NCI-H510A (cell line): ENCODE measurements at places on chromosomes 12 and 14.
A peak's percentile ranks its signal among the peaks of the same experiment; 100 is the strongest.

- DNase-seq, result no peak
Measured at GRCh38 chr14:98226411-98226810, 1045.6 kb downstream of the BCL11B start.

GRCh38 chr12:115421796-115422709 is 738.1 kb upstream of the TBX3 start:
- DNase-seq, result no peak

DNA sequence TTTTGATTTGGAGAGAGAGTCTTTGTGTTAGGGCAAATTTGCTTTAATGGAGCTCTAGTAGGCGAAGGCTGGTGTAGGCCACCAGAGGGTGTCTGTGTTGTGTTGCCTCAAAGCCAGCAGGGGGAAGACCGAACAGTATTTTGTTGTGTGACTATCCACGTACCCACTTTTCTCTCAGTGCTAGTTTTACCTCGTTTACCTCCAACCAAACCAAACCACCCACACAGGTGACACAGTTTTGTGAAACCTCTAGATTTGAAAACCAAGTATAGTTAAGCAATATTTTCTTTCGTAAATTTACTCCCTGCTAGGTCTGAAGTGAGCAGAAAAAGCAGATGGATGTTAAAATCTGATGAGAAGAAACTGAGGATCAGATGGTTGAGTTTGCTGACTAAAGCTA is 36.3 kb upstream of the NPFF start:
- DNase-seq, result peak; percentile 30

GRCh38 chr14:68630611-68631393 is 162.1 kb downstream of the ZFP36L1 start:
- no peak for DNase-seq

- DNase-seq, result no peak
Measured at GRCh38 chr12:123427036-123427769, 9.3 kb downstream of the RILPL2 start.

DNA sequence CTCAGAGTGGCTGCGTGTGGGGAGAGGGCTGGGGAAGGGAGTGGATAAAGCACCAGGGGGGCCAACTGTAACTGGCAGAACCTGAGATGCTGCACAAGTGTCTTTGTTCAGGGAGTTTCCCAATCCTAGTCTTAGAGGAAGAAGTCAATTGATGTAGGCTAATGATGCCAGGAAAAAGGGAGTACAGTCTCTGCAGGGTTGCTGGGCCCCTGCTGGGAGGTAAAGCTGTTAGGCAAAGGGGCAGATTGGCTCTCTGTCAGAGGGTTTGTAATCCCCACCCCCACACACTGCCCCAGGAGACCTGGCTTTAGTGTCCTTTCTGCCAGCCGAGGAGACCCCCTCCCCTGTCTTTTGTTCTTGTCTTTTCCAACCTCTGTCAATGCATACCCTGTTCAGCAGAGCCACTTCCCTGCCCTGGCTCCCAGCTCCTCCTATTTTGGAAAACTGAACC is 178.4 kb downstream of the KCNA5 start:
- DNase-seq, result no peak

GRCh38 chr14:102900631-102901571 is 21.6 kb upstream of the AMN start:
- no peak for DNase-seq

GRCh38 chr14:103006106-103006505 is 51.2 kb downstream of the CDC42BPB start:
- no peak for DNase-seq

DNA sequence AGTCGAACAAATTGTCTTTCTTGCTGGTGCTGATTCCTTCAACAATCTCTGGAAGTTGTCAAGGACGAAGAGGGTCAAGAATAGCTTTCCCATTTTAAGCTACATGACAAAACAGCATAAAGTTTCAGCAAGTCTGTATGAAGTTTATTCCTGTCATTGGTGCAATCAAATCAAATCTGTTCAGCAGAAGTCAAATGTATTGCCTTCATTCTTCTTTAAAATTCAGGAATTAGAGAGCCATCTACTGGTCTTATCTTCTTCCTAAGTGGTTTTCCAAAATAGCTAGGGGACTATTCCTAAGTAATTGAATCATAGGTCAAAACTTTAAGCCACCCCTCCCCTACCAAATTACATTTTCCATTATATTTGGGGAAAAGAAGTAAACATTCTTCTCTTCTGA is 990.2 kb downstream of the GALC start:
- DNase-seq, result no peak

GRCh38 chr14:81435048-81435390 is 34.9 kb upstream of the STON2 start:
- DNase-seq, result no peak

DNA sequence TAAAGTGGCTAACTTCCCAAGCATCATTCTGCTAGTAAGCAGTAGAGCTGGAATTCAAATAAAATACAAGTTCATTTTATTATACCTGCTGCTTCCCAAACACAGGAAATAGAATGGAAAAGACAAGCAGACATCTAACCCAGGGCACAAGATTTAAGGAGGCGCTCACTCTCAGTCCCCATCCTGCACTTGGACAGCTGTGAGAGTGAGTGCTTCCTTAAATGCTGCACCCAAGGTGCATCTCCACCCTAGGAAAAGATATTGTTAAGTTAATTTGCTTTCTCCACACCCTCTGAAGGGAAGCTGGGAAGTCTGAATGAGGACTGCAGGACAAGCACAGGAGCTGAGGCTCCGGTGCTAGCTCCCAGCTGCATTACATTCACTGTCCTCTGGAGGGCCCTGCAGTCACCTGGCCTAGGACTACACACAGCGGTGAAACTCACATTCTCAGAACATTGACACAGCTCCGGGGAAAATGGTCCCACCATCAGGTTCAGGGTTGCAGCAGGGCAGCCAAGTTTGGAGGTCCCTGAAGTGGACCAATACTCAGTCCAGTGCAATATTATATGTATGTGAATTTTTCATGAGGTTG is 14.2 kb downstream of the HEBP1 start:
- DNase-seq, result no peak

DNA sequence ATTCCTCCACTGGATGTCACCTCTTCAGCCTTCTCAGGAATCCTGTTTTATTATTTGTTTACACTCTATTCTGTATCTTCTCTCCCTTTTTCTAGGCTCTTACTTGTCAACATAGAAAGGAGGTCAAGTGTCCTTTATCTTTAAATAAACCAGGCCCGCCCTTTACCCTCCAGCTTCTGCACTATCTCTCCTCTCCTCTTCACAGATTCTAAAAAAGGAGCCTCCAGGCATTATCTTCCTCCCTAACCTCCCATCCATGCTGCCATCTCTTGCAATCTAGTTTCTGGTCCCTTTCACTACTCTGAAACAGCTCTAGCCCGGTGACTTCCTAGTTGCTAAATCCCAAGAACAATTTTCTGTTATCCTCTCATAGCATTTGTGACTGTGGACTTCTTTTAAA is 24.1 kb upstream of the ARID2 start:
- no peak for DNase-seq

DNA sequence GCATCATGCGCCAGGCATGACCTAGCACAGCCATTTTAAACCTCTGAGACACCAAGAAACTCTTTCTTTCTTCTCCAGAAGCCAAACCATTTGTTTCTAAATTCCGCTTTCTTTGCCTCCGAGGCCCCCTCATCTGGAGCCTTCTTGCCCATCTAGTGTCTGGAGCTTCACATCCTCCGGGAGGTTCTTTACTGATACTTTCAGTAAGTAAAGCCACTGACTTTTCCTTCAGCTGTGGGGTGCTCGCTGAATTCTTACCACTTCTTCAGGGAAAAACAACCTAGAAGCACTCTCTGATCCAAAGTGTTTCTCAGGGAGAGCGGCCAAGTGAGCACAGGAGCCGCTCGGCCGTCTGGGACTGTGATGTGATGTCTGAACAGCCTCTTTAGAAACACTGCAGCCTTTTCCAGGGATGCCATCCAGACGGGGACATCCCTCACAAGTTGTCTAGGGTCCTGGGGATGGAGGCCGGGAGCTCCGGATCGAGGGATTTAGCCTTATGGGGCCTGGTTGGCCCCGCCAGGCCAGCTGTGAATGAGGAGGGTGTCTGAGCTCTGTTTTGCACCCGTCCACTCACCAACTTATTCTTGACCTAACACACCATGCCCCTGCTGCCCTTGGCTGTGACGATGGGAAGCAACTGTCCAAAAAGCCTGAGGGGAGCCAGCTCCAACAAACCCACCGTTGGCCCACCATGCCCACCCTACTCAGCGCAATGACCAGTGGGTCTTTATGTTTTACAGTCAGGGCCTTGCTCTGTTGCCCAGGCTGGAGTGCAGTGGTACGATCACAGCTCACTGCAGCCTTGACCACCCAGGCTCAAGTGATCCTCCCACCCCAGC is 160.6 kb downstream of the ZFP36L1 start:
- DNase-seq, result no peak

GRCh38 chr14:79656496-79656895 is 554.8 kb downstream of the DIO2 start:
- no peak for DNase-seq

DNA sequence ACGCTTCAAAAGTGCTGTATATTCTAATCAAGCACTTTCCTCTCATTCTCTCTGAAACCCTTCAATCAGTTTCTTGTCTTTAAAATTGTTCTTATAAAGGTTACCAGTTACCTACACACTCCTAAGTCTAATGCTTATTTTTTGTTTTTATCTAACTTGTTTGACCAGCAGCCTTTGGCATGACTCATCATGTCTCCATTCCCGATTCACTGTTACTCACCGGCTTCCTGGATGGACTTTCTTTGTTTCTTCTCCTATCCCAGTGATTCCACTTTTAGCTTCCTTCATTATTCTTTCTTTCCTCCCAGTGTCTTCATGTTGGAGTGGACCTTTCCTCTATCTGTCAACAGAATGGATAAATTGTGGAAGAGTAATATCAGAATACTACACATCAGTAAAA is 368.6 kb upstream of the CCDC196 start:
- DNase-seq, result no peak

GRCh38 chr14:86296173-86296572 is 766.2 kb downstream of the FLRT2 start:
- no peak for DNase-seq

DNA sequence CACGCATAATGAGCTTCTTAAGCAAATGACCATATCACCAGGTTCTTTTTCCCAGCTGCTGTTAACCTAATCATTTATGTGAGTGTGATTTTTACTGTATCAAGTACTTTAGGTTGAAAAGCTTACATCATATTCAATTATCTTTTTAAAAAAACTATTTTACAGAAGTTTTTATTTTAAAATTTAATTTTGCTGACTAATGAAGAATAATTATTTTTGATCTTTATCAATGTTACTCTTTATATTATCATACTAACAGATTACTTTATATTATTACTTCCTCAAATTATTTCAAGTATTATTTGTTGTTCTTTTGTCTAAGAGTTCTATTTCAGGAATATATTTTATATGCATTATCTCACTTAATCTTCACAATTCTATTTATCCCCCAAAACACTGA is 236.3 kb downstream of the CPNE8 start:
- no peak for DNase-seq

DNA sequence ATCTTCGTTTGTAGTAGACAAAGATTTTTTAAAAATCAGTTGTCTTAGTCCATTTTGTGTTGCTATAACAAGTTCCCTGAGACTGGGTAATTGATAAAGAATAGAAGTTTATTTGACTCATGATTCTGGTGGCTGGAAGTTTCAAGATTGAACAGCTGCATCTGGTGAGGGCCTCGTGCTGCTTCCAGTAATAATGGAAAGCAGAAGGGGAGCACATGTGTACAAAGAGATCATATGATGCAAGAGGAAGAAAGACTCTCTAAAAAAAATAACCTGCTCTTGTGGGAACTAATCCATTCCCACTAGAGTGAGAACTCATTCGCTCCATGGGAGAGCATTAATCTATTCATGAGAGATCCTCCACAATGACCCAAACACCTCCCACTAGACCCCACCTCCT is 24.8 kb downstream of the MUCL1 start:
- DNase-seq, result no peak

DNA sequence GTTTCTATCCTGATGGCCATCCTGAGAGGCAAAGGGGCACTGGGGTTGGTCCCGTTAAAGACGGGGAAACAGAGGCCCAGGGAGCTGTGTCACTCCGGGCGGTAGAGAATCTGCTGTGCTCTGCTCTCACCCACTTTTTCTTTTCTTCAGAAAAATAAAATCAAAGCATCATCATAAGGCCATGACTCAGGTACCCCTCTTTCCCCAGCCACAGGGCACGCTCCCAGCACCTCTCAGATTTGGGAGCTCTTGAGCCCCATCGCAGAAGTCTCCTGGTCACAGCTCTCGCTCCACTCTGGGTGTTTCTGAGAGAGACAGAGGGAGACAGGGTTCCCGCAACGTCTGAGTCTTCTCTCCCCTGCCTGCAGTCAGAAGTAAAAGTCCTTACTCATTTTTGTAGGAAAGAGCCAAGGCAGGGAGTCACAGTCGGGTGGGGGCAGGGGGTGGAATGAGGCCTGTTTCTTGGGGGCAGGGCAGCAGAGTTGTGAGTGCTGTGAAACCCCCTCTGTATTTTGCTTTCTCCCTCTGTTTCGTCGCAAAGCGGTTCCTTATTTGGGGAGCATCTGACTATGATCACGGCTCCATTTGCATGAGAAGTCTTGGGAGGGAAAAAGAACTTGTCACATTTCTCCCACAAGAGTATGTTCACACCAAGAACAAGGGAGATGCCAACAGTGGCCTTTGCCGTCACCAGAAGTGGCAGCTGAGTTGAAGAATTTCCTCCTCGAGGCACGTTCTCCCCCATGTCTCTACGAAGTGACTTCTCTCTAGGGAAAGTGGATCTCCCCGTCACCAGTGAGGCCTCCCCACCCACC is 139.0 kb downstream of the BCL11B start:
- DNase-seq, result no peak

DNA sequence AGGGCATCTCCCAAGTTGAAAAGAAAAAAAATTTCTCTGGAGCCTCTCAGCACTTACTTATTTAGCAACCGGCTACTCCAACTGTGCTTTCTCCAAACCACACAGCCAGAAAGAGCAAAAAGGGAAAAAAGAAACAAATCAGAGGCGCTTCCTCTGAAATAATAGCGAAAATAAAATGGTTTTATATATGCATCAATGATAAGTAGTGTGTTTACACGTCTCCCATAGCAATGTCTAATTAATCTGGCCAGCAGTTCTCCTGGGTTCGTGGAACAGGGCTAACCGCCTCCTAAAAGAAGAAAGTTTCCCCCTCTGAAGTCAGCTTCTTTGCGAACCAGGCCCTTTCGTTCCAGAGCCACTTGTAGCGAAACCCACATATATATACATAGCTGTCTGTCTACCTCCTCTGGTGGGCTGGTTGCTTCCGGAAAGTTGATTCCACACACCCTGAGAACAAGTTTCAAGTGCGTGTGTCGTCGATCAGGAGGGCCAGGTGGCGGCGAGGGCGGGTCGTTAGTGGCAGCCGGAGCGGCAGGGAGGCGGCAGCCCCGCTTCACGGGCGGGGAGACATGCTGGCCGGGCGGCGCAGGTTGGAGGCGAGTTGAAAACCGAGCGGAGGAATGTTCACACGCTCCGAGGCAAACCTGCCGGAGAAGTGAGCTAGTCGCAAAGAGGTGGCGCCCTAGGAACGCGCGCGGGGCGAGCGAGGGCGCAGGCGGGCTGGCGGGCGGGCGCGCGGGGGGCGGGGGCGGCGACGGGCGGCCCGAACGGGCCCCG is 2.7 kb downstream of the PTHLH start:
- DNase-seq, result peak; percentile 33

- no peak for DNase-seq
Measured at GRCh38 chr12:52389313-52390207, 4.1 kb upstream of the KRT84 start.
